Activated CD8-positive, alpha-beta memory T cell treated with anti-CD3 and anti-CD28 coated beads for 1 hour (primary cell): ENCODE measurements at places on chromosomes 5 and 9.

GRCh38 chr9:93574900-93575795 is 1.2 kb upstream of the PHF2 start:
- DNase-seq = no peak

DNA sequence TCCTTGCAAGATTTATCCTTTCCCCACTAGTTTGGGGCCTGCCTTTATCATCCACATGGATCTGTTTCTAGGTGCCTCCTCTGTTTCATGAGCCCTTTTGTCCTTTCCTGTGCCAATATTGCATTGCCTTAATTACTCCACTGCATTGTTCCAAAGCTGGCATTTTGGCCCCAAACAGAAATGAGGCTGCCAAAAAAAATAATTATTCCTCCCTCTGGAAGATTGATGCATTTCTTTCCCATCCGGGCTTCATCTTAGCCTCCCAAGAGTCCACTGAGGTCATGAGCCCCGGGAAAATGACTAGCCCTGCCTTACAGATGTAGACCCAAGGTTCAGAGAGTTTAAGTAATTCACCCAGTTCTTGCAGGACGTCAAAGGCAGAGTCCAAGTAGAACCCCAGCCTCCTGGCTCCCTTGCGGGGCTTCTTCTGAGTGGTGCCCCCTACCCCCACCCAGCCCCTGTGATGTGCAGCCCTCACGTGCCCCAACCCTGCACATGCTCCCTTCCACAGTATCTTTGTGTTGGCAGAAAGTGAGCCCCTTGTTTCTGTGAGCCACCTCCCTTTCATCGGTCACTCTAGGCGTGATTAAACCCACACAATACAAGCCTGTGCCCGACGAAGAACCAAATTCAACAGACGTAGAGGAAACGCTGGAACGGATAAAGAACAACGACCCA is 62.1 kb downstream of the TMOD1 start:
- no peak for DNase-seq

DNA sequence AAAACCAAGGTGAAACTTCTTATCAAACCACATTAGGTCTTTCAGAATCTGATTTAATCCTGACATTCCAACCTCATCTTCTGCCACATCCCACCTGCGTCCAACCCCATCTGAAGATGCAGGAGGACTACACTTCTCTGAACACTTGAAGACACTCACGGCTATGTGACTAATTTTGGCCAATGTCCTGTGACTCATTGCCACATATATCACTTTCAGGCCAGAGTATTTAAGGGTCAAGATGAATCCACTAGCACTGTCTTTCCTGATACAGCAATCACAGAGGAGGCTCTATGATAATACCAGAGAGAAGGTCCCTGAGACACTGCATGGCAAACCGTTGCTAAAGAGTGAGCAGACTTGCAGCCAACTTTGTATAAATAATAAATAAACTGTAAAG is 323.4 kb downstream of the NR2F1-AS1 start:
- no peak for DNase-seq

DNA sequence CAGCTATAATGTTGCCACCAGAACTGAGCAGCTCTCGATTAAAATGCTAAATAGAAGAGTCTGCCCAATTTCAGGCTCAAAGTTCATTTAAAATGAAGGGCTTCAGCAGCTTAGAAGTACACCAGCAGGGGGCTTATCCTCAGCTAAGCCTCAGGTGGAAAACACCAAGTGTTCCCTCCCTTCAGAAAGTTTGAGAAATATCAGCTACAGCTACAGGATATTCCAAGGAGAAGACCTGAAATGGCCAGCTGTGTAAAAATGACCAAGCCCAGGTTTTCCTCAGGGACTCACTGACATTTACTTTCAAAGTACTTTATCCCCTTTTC is 395.4 kb downstream of the DTWD2 start:
- no peak for DNase-seq

DNA sequence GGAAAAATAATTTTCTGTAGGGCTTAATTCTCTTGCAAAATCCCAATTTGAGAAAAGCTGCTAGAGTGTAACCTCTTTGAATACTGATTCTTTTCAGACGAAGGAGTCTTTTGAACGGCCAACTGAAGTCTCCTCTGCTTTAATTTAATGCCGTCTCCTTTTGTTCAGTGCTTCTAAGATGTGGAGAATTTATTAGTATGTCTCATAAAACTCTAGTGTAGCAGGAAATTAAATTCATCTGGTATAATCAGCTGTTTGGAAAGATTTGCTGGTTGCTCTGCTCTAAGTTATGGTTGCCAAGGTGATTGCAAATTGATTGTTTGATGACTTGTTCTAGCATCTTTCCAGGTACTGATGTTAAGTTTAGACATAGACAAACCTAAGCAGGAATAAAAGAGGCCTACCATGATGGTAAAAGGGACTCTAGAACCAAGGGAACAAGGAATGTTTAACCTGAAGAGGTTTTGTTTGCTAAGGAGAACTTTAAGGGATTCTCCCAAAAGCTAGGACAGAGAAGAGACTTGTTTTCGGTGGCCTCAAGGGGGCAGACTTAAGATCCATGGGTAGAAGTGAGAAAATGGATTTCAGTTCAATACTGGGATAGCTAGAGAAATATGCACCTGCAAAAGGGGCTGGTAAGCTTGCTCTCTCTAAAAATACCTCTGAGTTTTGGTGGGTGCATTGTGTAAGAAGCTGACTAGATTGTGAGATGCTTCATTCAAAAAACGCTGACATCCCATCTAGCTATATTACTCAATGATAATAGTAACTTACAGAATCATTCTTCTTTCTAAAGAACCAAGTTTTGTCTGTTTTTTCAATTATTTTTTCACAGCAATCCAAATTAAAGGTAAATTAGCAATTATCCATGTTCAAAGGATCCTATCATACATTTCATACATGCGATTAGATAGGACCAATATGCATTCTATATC is 5.7 kb upstream of the ADRB2 start:
- no peak for DNase-seq

GRCh38 chr5:128224336-128224735 is 140.8 kb downstream of the SLC12A2 start:
- DNase-seq = no peak

DNA sequence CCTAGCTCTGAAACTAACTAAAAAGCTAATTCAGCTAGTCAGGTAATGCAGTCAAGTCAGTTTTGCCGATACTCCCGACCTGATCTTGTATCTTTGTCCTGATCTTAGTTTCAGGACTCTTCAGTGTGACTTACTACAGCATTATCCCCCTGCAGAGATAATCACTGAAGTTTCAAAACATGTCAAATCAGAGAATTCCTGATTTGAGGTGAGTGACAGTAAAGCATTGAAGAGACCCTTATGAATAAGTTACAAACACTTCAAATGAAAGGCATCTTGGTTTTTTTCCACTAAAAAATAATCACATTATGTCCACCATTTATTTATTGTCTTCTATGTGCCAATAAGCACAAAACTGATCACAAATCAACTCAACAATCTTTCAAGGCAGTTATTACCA is 47.6 kb downstream of the BAAT start:
- DNase-seq = no peak

- no peak for DNase-seq
Measured at GRCh38 chr9:34991607-34992375, 2.2 kb downstream of the DNAJB5 start.

DNA sequence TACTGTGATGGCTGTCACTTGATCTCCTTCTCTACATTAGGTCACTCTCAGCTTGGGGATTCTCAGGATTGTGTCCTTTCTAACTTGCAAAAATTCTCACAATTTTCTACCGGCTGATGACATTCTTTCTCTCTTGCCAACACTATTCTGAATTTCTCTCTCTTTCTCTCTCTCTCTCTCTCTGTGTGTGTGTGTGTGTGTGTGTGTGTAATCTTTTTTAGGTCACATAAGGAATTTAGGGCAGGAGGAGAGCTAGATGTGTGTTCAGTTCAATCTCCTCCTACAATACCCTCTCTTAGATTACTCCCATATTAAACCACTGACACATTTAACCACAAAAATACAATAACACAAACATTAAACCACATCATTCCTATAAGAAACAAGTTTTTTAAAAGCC is 242.3 kb upstream of the NREP start:
- no peak for DNase-seq

DNA sequence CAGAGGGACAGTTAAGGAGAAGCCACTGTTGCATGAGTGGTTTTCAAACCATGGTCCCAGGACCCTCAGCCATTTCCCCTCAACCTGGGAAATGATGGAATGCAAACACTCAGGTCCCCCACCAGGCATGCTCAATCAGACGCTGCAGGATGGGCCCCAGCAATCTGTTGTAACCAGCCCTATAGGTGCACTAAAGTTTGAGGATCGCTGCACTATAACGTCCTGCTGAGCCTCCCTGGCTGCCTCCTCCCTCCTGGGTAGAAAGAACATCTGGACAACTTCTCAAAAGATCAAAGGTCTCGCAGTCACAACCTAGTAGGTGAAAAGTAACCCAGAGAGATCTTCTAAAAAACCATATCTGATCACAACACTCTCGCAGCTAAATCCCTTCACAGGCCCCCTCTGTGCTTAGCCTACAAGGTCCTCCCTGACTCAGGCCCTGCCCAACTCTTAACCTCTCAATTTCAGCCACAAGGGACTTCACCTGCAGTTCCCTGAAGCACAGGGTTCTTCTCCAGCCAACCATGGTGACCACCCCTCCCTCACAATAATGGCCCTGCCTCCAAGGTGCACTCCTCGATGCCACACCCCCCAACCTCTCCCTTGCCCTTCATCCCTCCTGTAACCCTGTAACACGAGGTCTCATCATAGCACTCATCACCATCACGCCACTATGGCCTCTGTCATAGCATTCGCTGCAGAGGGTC is 3.5 kb downstream of the SHB start:
- DNase-seq = no peak

DNA sequence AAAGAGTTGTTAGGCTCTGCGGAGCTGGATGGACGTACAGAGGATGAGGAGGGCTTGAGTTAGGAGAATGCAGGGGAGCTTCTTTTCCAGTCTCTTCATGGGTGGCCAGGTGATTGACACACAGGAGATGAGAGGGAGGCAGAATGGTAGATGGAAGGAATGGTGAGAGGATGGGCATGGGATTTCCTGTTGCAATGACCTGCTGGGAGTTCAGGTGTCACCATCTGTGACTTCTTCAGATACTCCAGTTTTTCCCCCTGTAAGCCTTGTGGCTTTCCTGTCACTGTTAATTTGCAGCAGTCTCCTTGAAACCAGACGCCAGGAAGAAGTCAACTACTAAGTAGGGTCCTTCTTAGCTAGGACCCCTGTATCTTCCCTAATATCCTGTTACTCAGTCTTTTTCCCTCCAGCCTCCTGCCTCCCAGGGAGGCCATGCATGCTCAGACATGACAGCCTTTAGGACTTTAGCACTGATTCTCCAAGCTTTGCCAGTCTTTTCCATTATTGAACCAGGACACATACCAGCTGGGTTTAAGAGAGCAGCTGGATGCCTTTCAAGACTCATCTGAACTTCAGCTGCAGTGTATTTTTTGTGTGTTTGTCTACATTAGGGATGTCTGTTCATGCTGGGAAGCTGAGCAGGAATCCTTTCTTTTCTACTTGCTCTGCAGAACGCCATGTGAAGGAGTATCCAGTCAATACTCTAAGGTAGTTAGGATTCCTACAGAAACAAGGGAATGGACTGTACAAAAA is 67.2 kb upstream of the CD180 start:
- DNase-seq = no peak

DNA sequence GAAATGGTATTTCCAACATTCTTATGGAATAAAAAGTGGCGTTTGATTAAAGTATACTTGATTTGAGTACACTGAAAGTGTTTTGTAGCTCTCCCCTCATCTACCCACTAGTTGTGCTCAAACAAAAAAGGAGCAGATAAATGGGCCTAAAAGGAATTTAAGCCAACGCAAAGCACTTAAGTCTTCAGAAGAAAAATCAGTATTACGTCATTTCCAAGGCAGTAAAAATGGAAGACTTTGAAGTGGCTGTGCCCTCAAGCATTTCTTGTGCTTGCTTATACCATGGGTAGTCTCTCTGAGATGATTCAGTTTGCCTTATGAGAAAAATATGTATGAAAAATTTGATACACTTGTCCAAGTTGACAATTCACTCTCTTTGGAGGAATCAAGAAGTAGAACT is 279.9 kb upstream of the CD180 start:
- DNase-seq = no peak

DNA sequence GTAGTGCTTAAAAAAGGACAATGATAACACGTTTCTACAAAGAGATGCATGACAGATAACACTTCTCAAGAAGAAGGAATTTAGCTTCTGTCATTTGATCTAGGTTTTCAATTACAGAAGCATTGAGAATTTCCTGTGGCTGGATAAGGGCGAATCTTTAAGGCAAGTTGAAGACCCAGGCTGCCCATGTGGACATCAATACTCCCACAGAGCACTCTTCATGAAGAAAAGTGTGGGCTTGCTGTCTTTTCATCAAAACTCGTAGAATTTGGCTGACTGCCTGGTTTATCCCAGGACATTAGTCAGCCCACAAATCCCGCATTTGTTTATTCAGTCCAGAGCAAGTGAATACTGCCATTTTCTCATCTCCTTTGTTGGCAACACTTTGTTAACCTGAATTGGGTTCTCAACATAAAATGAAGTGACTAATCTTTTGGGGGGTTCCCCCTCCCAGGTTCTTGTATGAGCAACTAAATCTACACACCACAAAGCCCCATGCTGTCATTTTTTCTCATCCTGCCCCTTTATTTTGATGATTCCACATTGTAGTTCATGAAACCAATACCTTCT is 43.4 kb upstream of the CDKN2B start:
- DNase-seq = no peak

GRCh38 chr5:107673039-107673367 is 2.3 kb upstream of the EFNA5 start:
- DNase-seq = no peak

DNA sequence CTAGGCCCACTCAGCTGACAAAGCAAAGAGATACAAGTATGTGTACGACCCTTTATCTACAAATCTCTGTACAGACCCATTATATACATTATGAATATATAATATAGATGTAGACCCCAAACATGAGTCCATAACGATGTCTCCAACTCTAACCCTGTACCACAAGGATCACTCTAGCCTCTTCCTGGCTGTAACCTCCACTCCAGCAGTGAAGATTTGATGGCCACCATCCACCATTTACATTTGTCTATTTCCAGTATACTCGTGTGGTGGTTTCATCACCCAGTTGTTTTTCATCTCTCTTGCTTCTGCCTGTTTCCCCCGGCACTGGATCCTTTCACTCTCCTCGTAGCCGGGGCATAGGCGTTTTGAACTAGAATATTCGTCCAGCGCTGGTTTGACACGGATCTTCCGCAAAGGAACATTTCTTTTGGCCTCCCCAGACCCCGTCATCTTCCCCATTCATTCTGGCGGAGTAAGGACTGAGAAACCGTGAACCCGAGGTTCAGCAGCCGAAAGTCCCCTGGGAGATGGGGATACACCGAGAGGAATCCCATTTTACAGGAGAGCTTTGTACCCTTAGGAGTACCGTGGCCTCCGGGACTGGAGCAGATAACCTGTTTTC is 828 bp upstream of the TRIO start:
- DNase-seq = no peak

DNA sequence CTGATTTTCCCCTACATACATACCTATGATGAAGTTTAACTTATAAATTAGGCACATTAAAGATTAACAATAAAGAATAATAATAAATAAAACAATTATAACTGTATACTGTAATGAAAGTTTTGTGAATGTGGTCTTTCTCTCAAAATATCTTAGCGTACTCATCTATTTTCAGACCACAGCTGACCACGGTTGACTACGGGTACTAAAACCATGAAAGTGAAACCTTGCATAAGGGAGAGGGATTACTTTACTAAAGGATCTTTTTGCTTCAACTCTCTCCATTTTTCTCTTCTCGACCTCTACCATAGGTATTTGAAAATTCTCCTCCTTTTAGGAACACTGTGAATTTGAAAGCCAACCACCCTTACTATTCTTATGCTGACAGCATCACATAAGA is 475.5 kb downstream of the CETN3 start:
- DNase-seq = no peak

- DNase-seq = no peak
Measured at GRCh38 chr9:6351737-6352136, 23.6 kb downstream of the TPD52L3 start.
